ENCODE measurements at places on chromosomes 16 and 17.

GRCh38 chr17:70855401-70856054 is 686.2 kb downstream of the KCNJ2 start:
- no peak for DNase-seq

DNA sequence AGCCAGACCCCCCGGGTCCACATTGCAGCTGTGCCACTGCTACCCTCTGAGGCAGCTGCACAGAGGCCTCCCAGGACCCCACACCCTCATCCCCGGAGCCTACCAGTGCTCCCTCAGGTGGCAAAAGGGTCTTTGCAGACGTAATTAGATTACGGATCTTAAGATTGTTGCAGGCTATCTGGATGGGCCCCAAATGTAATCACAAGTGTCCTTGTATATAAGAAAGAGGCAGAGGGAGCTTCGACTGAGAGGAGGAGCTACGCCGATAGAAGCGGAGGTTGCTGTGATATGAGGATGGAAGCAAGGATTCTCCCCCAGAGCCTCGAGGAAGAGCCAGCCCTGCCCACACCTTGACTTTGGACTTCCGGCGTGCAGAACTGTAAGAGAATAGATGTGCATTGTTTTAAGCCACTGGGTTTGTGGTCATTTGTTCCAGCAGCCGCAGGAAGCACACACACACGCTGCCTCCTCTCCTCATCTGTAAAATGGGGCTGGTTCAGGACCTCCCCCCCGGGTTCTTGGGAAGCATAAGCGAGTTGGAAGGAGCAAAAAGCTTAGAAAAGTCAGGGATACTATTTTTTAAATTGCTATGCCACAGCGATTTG is 10.5 kb upstream of the RAI1 start:
- DNase-seq: no peak

DNA sequence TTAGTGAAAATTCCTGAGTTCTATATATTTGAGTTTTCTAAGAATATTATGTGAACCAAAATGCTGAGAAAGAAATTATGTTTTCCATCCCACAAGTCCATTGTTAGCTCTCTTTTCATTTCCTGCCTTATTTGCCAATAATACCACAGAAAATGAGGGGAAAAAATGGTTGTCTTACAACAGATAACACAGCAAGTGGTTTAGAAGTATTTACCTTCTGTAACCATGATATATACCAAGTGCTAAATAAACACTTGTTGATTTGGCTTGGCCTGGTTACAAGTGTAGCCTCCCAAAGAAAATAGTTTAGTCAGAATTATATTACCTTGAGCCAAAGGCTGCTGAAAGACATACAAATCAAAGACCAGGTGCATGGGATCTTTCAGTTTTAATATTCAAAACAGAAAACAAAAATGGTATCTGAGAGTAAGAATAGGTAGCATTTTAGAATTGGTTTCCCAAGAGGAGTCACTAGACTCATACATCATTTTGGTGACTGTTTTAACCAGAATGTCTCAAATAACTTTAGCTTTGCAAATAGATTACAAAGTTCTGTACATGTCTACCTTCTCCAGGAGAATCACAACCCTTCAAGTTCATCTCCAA is 439.8 kb upstream of the DYNLRB2 start:
- DNase-seq: no peak

GRCh38 chr17:66909804-66910373 is 54.6 kb upstream of the CACNG4 start:
- DNase-seq: no peak

DNA sequence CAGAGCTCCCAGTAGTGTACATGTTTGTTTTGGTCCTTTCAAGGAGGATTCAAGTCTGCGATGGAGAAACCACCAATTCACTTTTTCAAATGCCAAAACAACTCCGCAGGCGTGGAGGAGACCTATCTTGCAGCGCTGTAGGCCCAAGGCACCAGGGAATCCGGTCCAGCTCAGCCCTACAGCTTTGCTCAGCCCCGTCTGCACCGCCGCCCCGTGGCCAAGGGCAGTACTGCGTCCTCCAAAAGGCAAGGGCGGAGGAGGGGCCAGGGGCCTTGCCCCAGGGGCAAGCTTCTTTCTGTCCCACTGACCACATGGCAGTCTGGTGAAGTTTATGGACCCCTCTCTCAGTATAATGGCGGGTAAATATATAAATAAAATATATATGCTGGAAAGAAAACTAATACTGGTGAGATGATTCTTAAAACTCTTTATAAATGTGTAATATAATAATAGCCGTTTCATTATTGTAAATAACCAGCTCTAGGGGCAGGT is 709 bp upstream of the CD300LG start:
- peak; percentile 68 for DNase-seq

GRCh38 chr17:444879-445454 is 92.4 kb upstream of the RPH3AL start:
- DNase-seq: no peak

DNA sequence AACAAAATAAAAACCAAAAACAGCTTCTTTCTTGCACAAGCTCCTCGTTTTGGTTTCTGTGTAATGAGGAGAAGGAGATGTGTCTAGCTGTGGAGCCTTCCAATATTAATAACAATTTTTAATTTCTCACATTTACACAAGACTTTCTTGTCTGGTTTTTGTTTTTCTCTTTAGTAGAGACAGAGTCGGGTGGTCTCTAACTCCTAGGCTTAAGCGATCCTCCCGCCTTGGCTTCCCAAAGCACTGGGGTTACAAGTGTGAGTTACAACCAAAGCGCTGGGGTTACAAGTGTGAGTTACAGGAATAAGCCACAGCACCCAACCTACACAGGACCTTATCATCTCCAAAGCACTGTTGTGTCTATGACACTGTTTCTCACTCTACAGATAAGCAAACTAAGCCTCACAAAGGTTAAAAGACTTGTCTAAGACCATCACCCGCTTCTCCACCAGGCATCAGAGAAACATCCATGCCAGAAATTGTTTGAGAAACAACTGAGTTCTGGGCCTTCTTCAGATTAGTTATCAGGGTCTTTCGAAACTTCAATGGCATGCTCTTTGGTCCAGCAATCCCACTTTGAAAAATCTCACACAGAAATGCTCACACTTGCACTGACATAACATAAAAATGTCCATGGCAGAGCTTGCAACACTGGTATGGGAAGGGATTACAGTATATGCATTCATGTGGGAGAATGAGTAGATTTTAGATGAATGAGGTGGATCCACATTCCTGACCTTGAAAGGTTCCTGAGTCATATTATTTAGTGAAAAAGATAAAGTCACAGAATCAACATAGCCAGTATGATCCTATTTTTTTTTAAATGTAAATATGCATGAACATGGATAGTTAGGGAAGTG is 3.9 kb downstream of the ABAT start:
- DNase-seq: no peak

- DNase-seq: peak; percentile 58
Measured at GRCh38 chr17:5706577-5707210, 122.4 kb upstream of the NLRP1 start.

DNA sequence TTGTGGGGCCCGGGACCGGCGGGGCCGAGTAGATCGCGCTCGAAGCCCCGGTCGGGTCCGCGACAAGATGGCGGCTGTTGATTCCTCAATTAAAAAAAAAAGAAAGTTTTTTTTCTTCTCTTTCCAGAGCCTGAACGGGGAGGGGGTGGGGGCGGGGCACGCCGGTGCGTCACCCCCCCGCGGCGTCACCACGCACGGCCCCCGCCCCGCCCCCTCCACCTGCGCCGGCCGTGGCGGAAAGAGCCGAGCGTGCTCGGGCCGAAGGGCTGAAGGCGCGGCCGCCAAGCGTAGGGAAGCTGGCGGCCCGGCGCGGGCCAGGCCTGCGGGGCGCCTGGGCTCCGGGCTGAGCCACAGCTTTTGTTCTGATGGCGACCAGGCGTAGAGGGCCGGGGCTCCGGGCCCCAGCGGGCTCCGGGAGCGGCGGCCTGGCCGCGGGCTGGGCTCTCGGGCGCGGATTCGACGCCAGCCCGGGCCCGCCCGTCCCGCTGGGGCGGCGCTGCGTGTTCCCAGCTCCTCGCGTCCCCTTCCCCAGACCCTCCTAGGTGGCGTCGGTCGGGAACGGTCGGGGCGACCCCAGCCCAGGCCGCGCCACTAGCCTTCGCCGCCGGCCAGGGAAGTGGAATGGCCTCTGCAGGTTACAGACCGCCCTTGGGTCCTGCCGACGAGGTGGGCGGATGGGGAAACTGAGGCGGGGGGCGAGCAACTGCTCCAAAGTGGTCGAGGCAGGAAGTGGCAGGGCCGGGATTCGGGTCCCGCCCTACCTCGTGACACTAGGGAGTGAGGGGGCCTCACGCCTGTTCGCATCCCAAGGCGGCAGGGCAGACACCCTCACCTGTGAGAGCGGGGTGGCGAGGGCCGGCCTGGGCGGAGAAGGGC is at the start of gene CREBBP:
TSS of gene CREBBP (minus strand) at position 91 of the 876 bp plus-strand sequence. CDS start 797 bp downstream, outside the sequence.
- DNase-seq: peak; percentile 86

- DNase-seq: no peak
Measured at GRCh38 chr17:28700830-28701492, 10.7 kb downstream of the PROCA1 start.

- DNase-seq: no peak
Measured at GRCh38 chr16:30620169-30620568, 10.0 kb upstream of the ZNF689 start.

- no peak for DNase-seq
Measured at GRCh38 chr17:45144199-45145034, 3.9 kb upstream of the HEXIM1 start.

- no peak for DNase-seq
Measured at GRCh38 chr17:6768447-6768846, 7.6 kb upstream of the FBXO39 start.

All from CD4-positive, alpha-beta T cell treated with Interleukin-15 for 4 hours (primary cell).